Cortex of kidney (tissue), 1 donor: ENCODE measurements at places on chromosomes 1 and 21.

GRCh38 chr1:181032535-181032934, 1.2 kb upstream of the MR1 start:
- DNase-seq, result no peak

GRCh38 chr1:81738875-81739274, 61.9 kb upstream of the ADGRL2 start:
- DNase-seq, result no peak

GRCh38 chr1:151935154-151935553, 25.8 kb upstream of the THEM4 start:
- DNase-seq, result no peak

DNA sequence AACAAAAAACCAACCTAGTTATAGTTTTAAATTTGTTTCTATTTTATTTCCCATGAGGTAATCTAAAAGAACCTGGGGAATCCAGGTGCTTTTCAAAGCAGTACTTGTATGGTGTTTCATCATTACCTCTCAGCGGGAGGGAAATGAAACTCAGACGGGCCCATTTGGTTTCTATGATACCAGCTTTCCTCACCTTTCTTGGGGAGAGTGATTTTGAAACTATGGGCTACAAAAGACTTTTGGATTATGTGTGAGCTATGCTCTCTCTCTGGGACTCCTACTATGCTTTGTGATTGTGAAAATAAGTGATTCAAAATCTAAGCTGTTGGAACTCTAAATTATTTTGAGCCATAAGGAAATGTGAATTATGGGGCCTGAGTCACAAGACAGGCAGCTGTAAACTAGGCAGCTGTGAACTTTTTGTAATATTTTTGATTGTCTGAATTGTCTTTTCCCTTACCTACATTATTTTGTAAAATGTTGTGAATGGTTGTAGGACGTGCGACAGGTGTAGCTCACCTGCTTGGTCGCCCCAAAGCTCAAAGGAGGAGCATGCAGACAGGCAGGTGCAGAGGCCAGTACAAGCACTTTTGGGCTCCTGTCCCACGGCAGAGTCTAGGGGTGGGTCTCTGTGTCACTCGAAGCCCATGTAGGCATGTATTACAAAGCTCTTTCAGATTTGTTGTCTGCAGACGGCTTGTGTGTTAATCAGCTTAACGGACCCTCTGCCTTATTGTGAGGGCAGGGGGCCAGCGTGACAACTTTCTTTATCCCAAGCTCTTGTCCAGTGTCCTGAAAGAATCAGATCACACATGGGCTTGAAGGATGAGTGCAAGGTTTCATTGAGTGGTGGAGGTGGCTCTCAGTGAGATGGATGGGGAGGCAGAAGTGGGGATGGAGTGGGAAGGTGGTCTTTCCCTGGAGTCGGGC, 64.8 kb upstream of the BACH1 start:
- no peak for DNase-seq

DNA sequence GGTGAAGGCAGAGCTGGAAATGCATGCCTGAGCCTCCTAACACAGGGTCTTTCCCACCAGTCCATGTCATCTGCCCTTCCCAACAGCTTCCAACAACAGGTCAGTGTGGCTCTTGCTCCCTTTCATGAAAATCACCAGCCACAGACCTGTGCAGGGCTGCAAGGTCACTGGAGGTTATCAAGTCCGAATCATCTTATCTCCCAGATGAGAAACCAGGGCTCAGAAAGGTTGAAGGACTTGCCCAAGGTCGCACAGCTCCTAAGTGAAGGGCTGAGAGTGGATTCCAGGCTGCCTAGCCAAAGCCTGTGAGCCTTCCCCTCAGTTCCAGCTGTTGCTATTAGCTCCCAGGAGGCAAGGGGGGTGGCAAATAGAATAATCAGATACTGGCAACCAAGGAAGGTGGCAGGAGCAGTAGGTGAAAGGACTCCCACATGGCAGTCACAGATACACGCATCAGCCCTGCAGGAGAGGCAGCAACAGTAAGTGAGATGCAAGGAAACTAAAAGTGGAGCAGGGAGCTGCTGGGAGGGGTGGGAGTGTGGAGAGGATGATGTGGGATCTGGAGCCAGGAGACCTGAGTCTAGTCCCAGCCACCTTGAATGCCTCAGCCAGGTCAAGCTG, 74.2 kb downstream of the SSBP3 start:
- no peak for DNase-seq

DNA sequence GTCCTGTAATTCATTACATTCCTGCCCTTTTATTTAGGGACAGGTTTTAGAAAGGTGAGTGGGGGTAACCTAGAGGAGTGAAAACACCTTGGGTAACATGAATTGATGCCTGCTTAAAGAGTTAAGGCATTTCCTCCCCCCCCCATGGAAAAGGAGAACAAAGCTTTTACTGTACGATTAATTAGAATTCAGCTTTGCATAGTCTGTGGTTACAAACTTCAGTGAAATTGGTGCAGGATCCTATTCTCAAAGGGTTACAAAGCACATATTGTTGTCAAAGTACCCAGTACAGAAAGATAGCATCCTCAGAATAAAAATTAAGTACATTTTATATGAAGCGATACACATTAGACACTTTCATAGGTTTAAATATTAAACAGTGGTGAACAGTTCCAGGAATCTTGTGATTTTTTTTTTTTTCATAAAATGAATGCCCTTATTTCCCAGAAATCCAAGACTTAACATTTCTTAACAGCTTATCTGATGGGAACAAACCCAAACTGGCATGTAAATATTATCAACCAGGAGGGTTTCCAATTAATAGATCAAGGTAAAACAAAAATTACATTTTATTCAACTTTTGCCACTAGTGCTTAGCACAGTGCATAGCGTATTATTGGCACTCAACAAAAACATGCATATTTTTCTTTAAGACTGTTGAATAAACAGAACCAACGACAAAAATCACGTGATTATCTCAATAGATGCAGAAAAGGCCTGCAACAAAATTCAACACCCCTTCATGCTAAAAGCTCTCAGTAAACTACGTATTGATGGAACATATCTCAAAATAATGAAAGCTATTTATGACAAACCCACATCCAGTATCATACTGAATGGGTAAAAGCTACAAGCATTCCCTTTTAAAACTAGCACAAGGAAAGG, 172.7 kb downstream of the PDE4B start:
- DNase-seq, result no peak

DNA sequence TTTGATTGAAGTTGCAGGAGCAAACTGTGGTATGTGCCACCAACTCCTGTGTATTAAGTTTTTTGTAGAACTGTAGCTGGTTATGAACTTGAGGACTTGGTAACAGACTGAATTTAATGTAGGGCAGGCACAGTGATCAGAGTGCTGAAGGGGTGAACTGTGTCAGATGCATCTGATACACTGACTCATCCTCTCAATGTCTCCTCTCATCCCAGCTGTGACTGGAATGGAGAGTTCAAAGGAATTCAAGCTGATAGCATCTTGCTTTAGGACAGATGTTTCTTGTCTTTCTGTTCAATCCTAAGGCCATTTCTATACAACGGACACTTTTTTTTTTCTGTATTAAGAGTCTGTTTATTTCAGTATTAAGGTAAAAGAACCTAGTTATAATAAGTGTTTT, 25.0 kb upstream of the GBP1 start:
- DNase-seq, result no peak

- no peak for DNase-seq
Measured at GRCh38 chr1:174194461-174194860, 35.1 kb downstream of the RABGAP1L start.

- DNase-seq, result no peak
Measured at GRCh38 chr1:121417325-121417923, 232.6 kb downstream of the SRGAP2C start.

- DNase-seq, result no peak
Measured at GRCh38 chr1:236321101-236321500, 39.3 kb upstream of the ERO1B start.

DNA sequence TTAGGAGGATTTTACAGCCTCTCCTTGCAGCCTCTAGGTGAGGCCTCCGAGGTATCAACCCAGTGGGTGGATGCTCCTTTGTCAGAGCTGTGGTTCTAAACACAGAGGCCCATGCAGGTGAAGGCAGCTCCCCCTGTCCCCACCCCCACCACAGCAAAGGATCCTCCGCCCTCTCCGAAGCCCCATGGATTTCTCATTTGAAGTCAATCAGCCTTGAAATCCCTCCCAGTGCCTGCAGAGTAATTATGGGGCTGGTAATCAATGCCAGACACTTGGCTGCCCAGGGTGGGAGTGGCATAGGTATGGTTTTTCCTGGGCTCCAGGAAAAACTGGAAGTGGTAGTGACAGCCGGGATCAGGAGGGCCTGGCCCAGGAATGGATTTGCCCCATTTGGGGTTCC, 119.5 kb upstream of the CSF3R start:
- DNase-seq, result no peak

DNA sequence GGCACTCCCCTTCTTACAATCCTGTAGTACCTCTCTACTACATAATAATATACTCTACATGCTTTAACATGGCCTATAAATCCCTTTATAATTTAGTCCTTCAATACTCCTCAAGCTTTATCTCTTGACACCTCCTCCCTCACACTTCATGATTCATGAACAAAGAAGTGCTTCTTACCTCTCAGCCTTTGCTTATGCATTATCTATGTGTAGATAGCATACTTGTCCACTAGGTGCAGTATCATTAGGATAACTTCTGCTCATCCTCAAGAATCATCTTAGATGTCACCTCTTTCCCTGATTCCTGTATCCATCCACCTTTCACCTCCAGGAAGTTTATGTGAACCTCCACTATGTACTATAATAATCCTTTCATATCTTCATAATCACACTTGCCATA, 74.4 kb downstream of the COL24A1 start:
- no peak for DNase-seq
